Heart left ventricle (tissue), 16 donors: ENCODE measurements at places on chromosomes 2 and 18. TPM values are rescaled to one million over a fixed set of nuclear protein-coding genes. Genes with fewer than 3 reads are reported as not detected.

RIT2 gene
- not detected for total RNA-seq

ILKAP gene
- total RNA-seq, result 22.8 TPM

RAD51AP2 gene
- not detected for total RNA-seq

LYPD1 gene
- 0.23 TPM for total RNA-seq

CDH7 gene
- total RNA-seq, result not detected

GALNT14 gene
- total RNA-seq, result 0.65 TPM

LYPD6B gene
- not detected for total RNA-seq

MSTN gene
- 0.18 TPM for total RNA-seq

RSAD2 gene
- 5.4 TPM for total RNA-seq

REG1B gene
- total RNA-seq, result not detected

DNA sequence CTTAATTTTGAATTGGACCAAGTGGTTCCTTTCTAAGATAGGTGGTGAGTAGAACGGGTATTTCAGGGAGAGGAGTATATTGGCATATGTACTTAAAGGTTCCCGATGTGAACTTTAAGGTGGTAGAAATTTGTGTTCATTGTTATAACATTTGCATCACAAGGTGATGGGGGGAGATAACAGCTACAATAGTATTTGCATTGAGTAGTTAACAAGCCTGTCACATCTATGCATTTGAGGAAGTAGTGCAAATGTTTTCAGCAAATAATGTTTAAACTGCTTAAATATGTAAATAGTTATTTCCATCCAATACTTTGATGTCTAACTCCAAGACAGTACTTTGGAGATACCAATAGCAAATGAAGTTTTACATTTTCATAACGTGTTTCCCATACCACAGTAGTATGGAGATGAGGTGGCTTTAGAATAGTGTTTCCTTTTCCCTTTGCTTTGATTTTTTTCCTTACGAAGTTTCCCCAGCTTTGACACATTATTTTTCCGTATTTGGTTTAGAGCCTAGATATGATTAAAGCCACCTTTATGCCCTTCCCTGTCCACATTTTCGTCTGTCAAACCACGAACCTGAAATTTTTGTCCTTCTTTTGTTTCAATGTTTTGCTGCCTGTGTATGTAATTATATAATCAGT lies 46.6 kb downstream of the VAPA start:
- no peak for DNase-seq

- no peak for DNase-seq
Observed at GRCh38 chr2:172196768-172197431, 94.2 kb upstream of the DLX2 start.

DNA sequence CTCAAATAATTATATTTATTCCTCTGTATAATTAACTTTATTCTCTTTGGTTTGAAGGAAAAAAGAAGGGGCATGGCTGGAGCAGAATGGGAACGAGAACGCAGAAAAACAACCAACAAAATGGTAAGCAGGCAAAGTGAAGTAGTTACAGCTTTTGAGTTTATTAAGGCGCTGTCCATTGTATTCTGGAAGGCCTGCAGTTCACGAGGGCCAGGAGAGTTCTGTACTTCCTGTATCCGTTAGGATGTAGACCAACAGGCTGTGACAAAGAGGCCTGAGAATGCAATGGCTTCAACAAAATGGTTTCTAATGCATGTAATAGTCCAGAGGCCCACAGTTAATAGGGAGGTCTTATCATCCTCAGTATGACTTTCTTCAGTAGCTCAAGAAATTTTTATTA lies 32.5 kb upstream of the SP100 start:
- DNase-seq, result no peak

GRCh38 chr2:20744366-20745335 lies 77.7 kb downstream of the GDF7 start:
- DNase-seq, result no peak

- DNase-seq, result no peak
Observed at GRCh38 chr2:86107031-86107430, 996 bp downstream of the PTCD3 start.

GRCh38 chr2:202642567-202642966 lies 7.8 kb downstream of the FAM117B start:
- DNase-seq, result no peak

DNA sequence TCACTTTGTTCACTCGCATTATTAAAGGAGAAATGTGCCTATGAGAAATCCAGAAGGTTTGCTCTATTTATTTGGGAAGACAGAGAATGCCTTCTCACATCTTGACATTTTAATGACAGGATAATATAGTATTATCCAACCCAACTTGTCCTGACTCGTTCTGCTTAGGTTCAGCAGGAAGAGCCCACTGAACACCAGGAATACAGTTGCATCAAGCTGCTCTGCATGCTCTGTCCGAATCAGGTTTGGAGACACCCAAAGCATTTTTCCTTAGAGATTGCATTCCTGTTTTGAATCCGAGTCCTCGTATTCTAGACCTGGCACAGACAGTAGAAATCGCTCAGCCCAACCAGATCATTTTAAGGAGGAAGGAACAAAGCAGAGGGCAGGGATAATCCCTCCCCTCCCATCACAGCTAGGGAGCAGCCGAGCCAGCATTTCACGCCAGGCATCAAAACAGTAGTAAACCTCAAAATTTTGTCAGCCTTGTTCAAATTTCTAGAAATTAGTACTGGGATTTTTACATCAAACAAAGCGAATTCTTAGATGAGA lies 837.4 kb upstream of the ID2 start:
- no peak for DNase-seq

DNA sequence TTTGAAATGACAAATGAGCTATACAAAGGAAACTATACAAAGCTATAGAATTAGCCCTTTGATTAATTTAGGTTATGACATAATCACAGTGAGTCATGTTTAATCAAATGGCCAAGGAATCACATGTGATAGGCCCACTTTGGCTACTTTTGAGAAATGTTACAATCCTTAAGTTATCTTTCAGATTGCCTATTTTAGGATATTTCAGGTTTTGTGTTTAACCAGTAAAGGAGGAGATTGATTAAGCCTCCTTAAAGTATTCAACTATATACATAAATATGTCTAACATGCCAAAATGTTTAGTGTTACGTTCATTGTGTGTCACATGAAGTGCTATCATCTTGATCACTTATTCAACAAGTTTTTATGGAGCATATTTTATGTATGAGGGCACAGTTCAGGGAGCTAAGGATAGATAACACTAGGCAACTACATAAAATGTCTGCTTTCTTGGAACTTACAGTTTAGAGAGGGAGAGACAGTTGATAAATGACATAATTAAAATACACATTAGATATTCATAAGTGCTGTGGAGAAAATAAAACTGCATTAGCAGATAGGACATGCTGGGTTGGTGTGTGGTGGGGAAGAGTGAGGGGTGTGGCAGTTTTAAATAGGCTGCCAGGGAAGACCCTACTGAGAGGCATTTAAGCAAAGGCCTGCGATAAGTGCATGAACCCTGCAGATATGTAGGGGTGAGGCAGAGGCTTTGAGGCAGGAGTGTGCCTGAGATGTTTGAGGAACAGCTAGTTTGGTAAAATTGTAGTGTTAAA lies 77.2 kb downstream of the LTBP1 start:
- no peak for DNase-seq

- peak; percentile 73 for DNase-seq
Observed at GRCh38 chr2:207164006-207164831, 1.5 kb downstream of the KLF7 start.

GRCh38 chr2:229254206-229254605 lies 16.9 kb downstream of the PID1 start:
- DNase-seq, result no peak

GRCh38 chr2:197310987-197311420 lies 424 bp upstream of the ANKRD44 start:
- no peak for DNase-seq

DNA sequence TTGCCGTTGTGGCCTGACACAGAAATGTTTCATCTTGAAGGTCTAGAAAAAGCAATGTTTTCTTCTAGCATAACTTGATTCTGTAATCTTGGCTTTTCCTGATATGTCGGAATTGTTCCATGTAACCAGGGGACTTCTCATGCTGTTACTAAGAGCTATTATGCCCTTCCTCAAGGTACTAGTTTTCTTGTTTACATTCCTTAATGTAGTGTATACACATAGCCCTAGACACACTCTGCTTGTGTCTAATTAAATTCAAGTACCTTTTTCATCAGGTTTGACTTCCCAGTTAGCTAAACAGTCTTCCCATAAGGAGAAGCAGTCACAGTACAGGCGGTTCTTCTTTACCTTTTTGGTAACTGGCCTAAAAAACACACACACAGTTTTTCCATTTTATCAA lies 122.8 kb upstream of the MSH6 start:
- no peak for DNase-seq
